Esophagus muscularis mucosa (tissue), 4 donors: ENCODE measurements at places on chromosomes 3 and 15.

DNA sequence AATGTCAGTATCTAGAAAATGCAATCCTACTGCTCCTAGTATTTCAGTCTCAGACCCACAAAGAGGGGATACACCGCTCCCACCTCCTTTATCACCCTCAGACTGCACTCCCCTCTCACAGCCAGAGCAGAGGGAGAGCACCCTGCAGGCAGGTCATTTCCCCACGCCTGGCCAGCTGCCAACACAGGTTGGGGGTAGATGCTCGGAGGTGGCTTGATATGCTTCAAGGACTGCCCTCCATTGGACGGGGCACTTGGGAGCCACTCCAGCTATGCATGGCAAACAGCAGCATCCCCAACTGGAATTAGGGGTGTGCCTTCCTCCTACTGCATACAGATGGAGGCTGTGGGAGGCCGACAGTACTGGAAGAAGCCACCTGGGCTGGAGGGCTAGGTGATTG lies 41.9 kb downstream of the TMEM266 start:
- H3K27ac ChIP-seq: no peak overlapping the region
- DNase-seq: no peak
- no peaks in the 10 kb centered on the region for H3K4me1 ChIP-seq
- H3K27me3 ChIP-seq: no peaks in the 10 kb centered on the region

- no peaks in the 10 kb centered on the region for H3K36me3 ChIP-seq
- H3K4me1 ChIP-seq: no peaks in the 10 kb centered on the region
- H3K27ac ChIP-seq: no peak overlapping the region
- H3K4me3 ChIP-seq: no peak overlapping the region
- DNase-seq: peak; percentile 70
These were observed 13.1 kb upstream of the WWTR1 start for GRCh38 chr3:149670742-149671492.

DNA sequence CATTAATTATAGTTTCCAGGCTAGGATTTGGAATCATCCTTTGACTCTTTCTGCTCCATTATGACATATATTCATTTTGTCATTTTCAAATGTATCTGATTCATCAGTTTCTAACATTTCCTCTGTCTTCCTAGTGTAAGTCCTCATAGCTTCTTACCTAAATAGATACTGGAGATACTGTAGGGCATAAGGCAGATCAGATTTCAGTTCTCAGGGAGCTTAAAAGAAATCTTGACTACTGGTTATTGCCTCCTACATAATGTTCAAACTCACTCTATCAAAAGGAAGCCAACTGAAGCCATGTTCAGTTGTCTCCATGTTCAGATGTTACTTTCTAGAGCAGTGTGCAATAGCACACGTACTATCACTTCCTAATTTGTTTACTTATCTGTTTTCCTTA lies 29.6 kb upstream of the CTDSPL2 start:
- no peaks in the 10 kb centered on the region for H3K27me3 ChIP-seq
- no peak for DNase-seq
- no peak overlapping the region for H3K4me3 ChIP-seq
- no peak overlapping the region for H3K27ac ChIP-seq
- no peaks in the 10 kb centered on the region for H3K4me1 ChIP-seq

DNA sequence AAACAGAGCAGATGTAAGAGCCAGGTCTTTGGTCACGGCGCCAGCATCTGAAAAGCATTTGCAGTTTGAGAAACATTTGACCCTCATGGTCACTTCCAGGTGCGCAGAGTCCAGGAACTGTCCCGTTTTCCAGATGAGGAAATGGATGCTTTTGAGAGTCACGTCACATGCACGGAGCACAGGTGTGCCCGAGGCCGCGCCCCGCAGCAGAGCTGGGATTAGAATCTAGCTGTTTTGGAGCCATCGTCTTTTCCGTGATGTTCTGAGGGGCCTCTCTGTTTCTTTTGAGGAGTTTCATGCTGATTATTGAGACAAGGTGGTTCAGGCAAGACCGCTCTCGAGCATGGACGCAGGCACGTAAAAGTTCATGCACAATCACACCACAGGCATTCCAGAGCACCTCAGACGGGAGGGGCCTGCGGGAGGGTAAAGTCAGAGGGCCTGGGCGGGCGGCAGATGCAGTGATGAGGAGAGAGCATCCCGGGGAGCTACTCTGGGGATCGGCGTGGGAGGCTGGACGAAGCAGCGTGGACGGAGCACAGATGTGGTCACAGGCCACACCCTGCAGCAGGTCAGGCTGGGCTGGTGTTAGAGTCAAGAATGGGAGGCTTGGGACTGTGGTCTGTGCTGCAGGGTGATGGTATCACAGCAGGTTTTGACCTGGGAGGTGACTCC lies 139.2 kb upstream of the MEF2A start:
- H3K4me1 ChIP-seq: peaks cover 23% of the 10 kb centered on the region
- H3K4me3 ChIP-seq: no peak overlapping the region
- H3K36me3 ChIP-seq: no peaks in the 10 kb centered on the region
- no peaks in the 10 kb centered on the region for H3K27me3 ChIP-seq
- DNase-seq: no peak
- H3K27ac ChIP-seq: peak overlapping the region; percentile 71

DNA sequence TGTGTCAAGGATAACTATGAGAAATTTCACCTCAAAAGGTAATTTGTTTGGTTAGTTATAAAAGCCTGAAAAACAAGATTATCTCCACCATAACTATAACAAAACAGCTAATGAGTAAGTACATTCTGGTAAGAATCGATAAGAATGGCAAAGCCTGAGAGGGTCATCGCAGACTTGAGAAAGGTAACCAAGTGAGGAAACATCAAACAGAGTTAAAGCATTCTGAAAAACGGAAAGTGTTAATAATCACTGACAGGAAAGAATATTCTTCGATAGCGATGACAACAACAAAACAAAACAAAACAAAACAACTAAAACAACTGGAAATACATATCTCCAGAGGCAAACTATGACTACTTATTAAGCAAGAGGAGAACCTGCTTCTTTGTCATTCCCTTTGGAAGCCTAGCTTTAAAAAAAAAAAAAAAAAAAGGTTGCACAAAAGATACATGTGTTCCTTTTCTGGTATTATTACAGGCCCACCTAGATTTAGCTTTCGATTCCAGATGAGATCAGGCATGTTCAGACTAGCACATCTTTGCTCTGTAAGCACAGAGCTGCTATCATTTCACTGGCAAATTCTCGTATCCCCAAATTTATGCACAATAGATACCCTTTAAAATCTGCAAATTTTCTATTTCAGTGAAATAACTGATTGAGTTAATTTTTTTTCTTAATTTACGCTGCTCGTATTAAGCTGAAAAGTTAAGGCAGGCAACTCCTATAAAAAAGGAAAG lies 155.6 kb downstream of the TIGIT start:
- DNase-seq: no peak
- H3K4me1 ChIP-seq: peaks cover 58% of the 10 kb centered on the region
- no peaks in the 10 kb centered on the region for H3K27me3 ChIP-seq
- H3K27ac ChIP-seq: peak overlapping the region; percentile 4
